ENCODE measurements at places on chromosomes 1 and 21.

DNA sequence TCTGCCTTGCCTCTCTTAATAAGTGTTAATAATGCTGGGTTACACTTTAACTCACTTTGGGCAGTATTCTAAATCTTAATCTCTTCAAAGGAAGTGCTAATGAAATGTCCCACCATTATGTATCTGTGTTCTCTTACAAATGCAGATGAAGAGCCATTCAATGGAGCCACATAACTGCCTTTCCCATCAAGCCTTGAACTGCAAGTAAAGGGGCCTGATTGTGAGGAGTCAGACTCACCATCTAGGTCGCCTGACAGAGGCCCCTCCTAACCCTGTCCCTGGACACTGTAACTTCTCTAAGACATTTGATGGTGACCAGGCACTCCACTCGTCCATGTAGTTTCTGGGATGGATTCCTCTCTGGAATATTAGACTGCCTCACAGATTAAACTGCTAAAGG lies 329.4 kb downstream of the KIF26B start:
- no peak for DNase-seq

DNA sequence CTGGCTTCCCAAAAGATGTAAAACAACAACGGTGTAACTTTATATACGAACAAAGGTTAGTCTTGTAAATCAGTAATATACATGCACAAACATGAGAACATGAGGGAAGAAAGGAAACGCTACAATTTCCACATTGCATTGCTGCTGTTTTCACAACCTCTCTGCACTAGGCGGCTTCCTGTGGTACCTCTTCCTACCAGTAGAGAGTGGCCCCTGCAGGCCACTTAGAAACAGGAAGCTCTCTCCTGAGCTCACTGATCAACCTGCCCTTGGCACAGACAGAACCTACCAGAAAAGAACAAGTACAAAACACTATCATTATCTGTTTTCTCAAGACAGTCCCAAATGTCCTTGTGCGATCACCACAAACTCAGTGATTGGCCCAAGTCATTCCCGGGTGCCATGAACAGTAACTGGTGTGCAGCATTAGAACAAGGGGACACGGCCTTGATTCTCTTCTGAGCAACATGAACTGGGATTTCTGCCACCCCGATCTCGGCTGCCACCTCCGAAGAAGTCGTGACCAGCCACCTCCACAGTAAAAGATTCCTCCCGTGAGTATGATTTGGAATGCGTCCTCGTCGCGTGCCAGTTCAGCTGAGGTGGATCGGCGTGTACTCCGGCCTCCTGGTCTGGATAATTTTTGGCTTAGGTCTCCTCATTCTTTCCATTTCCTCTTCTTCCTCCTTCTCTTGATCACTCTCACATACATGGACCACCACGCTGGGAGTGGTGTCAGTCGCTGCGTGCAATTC lies 5.7 kb upstream of the KCNE1 start:
- no peak for DNase-seq

- DNase-seq: peak; percentile 19
Observed at GRCh38 chr1:151346082-151346768, 827 bp downstream of the RFX5 start.

DNA sequence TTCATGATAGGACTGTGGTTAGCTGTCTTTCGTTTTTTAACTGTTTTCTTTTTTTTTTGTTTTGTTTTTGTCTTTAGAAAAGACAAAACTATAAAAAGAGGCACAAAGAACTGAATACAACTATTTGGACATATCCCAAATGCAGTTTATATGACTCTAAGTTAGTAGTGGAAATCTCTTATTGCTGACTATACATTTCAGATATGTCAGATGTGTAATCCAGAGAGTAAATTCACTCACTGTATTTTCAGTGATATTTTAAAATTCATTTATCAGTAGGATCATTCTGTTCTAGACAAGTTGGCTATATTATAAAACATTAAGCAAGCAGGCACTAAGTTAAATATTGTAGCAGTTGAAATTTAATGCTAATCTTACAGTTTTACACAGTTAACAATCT lies 5.7 kb downstream of the RAP1A start:
- DNase-seq: no peak

DNA sequence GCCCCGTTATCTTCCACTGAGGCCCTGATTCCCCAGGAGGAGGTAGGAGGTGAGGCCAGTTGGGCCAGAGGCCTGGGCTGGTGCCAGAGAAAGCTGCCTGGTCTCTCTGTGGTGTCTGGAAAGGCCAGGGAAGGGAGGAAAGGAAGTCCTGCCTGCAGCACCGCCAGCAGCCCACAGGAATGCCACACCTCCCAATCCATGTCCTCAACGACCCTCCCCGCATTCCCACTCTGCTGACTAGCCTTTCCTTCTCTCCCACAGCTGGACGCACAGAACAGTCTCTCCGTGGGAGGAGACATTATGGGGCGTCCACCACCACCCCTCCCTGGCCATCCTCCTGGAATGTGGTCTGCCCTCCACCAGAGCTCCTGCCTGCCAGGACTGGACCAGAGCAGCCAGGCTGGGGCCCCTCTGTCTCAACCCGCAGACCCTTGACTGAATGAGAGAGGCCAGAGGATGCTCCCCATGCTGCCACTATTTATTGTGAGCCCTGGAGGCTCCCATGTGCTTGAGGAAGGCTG lies 18.0 kb downstream of the CSF1 start:
- no peak for DNase-seq

- DNase-seq: no peak
Observed at GRCh38 chr1:110482662-110483307, 31.8 kb downstream of the PROK1 start.

- no peak for DNase-seq
Observed at GRCh38 chr1:192783791-192784190, 25.0 kb upstream of the RGS2 start.

GRCh38 chr1:154406886-154407197 lies 1.7 kb downstream of the IL6R start:
- DNase-seq: no peak

DNA sequence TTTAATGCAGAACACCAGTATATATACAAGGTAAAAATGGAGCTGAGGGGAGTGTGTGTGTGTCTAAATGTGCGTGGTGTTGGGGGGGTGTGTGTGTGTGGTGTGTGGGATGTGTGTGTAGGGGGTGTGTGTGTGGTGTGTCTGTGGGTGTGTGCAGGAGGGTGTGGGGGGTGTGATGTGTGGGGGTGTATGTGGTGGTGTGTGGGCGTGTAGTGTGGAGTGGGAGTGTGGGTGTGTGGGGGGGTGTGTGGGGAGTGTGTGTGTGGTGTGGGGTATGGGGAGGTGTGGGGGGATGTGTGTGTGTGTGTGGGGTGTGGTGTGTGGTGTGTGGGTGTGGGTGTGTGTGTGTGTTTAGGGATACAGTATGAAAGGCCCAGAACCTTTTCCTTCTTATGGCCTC lies 202.3 kb upstream of the CACYBP start:
- no peak for DNase-seq

DNA sequence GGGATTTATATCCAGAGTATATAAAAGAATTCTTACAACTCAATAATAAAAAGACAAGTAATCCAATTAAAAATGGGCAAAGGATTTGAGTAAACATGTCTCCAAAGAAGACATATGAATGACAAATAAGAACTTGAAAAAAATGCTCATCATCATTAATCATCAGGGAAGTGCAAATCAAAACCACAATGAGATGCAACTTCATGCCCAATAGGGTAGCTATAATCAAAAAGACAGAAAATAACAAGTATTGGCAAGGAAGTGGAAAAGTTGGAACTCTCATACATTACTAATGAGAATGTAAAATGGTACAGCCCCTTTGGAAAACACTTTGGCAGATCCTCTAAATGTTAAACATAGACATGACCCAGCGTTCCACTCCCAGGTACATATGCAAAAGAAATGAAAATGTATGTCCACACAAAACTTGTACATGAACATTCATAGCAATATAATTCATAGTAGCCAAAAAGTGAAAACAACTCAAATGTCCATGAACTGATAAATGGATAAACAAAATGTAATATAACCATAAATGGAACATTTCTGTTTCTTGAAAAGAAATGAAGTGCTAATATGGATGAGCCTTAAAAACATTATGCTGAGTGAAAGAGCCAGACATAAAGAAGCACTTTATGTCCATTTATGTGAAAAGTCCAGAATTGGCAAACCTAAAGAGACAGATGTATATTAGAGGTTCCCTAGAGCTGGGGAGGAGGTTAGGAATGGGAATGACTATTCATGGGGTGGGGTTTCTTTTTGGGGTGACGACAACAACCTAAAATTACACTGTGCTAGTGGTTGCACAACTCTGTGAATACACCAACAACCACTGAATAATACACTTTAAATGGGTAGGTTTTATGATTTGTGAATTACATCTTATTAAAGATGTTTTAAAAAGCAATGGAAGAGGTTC lies 259.7 kb downstream of the RHOU start:
- no peak for DNase-seq

DNA sequence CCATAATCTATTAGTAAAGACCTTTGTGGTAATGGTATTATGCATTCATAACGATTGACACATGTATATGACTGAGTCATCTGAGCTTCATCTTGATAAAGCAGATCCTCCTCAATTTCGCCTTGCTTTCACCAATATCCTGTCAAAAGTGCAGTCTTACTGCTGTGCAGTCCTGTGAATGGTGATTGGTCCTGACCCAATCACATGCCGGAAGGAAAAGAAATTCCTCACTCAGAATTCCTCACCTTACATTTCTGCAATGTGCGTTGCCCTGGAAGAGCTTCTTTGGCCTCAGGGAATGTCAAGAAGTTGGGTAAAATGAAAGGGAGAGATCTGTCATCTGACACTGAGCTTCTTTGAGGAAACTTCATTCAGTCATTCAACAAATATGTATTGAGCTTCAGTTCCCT lies 121.0 kb upstream of the TSPAN2 start:
- DNase-seq: no peak

DNA sequence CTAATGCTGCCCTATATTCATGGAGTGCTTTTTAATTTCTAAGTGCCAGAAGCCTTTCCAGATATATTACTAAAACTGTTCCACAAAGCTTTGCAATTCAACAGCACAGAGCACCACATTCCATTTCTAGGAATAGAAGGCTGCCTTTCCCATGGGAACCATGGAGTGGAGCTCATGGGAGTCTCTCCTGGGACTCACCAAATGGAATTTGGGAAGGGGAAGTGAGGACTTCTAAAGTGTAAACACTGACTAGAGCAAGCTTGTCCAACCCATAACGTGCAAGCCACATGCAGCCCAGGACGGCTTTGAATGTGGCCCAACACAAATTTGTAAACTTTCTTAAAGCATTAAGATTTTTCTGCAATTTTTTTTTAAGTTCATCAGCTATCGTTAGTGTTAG lies 190.4 kb upstream of the TNR start:
- no peak for DNase-seq

DNA sequence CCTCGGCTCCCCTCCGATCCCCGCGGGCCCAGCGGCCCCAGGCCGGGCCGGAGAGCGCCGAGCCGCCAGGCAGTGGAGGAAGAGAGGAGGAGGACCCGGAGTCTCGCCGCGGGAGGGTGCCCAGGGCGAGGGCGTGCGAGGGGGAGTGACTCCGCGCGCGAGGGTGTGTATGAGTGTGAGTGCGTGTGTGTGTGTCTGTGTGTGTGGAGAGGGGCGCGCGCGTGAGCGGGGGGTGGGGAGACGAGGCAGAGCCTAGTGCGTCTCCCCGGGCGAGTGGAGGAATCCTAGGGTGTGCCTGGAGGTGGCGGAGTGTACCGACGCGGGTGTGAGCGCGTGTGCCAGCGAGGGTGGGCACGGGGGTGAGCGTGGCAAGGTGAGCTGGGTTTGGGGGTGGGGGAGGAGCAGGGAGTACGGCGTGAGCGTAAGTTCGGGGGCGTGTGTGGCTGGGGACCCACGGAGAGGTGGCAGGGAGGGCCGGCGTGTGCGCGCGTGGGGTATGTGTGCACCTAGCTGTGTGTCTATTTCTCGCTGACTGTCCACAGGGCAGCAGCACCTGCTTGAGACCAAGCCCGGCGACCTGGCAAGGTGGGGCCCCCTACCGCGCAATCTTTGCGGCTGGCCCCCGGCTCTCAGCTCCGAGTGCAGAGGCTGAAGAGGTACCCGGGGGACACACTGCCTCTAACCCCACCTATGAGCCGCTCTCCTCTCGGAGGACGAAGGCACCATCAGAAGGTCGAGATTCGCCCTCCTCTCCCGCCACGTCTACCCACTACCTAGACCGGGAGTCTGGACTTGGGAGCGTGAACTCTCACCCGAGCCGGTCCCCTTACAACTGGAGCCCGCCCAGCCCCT lies 784 bp upstream of the KCND3 start:
- peak; percentile 5 for DNase-seq

DNA sequence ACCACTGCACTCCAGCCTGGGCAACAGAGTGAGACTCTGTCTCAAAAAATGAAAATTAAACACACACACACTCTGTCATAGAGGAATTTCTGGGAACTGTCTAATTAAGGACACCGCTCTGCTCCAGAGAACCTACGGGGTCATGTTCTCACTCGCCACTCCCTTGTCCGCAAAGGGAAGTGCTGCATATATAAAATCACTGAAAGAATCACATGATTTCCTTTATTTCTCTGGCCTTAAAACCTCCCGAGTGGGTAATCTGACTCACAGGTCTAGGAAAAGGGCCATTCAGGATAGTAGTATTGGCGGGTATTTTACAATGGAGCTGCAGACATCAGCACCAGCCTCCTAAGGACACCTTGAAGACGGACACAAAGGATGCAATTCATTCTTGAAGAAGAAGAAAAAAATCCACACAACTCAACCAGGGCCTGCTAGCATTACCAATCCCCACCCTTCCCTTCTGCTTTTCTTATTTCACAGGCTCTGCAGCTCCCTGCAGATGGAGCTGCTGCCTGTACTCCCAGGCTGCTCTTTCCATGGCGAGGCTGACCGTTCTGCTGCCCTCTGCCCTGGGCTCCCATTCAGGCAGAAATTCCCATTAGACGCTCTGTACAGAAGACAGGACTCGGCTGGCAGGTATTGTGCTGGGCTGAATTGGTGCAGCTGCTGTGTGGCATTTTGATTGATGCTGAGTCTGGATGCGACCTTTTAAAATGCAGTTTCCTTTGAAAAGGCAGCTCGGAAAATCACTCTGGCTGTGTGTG lies 53.3 kb upstream of the FAM89A start:
- DNase-seq: no peak

DNA sequence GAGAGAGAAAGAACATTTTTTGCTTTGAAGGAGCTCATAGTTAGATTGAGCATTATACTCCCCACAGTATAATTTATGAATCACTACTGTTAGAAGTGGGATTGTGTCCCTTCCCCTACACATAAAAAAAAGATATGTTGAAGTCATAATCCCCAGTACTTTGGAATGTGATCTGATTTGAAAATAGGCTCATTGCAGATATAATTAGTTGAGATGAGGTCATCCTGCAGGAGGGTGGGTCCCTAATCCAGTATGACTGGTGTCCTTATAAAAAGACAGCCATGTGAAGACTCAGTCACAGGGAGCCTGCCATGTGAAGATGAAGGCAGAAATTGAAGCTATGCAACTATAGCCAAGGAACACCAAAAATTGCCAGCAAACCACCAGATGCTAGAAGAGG lies 76.4 kb downstream of the TGFB2 start:
- no peak for DNase-seq

- DNase-seq: peak; percentile 37
Observed at GRCh38 chr1:169484683-169485430, 887 bp downstream of the SLC19A2 start.

DNA sequence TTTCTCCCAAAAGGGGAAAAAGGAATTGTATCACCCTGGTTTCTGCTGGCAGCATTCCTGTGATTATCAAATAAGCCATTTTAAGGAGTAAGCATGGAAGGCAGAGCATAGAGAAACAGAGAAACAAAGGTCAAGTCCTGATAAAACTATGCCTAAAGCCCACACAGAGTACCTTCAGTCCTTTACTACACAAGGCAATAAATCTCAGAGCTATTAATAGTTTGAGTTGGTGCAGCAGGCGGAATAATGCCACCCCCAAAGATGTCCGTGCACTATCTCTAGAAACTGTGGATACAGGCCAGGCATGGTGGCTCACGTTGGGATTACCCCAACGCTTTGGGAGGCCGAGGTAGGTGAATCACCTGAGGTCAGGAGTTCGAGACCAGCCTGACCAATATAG lies 58.1 kb upstream of the ZBTB40 start:
- DNase-seq: no peak
